ENCODE measurements at places on chromosomes 2 and 18.

GRCh38 chr2:172962824-172963223 is 112.8 kb upstream of the MAP3K20 start:
- DNase-seq, result no peak

DNA sequence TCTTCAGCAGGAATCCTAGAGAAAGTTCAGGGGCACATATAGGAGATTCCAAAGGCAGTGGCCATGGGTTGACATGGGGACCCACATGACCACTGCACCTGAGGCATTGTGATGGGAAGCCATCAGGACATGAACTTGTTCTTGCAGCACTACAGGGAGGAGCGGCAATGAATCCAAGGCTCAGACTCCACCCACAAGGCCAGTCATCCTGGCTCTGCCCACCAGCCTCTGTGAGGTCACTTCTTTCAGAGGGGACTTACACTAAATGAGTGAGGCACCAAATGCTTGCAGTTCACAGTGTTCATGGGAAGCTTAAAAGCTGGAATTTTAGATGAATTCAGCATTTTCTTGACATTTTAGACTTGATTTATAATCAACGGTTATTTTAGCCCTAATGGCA is 254.2 kb downstream of the SETBP1 start:
- no peak for DNase-seq

GRCh38 chr18:74944676-74945075 is 264.3 kb downstream of the PTGR3 start:
- DNase-seq, result no peak

- no peak for DNase-seq
Measured at GRCh38 chr2:212027681-212028628, 510.6 kb downstream of the ERBB4 start.

GRCh38 chr18:71136487-71136886 is 847.6 kb downstream of the SOCS6 start:
- DNase-seq, result no peak

- DNase-seq, result no peak
Measured at GRCh38 chr2:142061733-142062132, 69.1 kb downstream of the LRP1B start.

DNA sequence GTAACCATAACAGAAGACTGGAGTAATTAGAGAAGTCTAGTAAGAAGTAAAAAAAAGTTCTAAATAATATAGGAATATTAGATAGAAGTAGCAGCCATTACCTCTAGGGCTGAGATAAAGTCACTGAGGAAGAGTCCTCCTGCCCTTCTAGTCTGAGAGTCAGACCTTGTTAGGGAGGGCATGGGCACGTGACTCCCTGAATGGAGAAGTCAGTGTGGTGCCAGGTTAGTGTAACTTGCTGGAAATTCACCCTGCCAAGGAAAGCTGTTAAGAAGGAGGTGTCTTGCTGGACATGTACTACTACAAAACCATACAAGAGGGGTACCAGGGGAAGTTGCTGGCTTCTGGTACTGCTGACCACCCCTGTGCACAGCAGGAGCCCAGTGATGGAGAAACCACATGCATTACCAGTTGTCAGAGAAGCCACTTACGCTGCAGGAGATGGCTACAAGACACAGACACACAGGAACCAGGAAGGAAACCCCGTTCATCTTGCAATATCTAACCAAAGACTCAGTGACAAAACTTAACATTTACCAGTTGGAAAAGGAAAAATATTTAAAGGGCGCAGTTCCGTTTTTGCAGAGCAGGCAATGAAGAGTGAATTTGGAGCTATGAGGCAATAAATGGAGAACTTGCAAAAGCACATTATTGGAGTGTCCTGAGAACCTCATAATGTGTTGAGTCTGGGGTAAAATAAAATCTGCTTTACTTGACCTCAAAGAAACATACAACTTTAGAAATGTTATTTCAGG is 77.2 kb upstream of the TLK1 start:
- DNase-seq, result no peak

DNA sequence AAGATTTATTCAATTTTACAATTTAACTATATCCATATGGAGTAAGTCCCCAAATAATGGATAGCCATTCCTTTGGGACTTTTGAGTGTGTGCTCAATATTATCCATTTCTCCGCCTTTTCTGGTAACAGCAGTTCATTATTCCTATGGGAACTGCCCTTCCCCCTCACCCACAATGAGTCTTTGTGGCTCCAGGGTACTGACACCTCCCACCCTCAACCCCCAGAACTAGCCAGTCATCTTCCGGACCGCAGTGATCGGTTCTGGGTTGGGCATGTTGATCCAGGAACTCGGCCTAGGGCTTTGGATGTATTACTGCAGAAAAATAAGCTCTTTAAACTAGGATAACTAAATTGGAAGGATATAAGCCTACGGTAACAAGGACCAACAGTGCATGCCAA is 45.4 kb upstream of the CCDC150 start:
- no peak for DNase-seq

DNA sequence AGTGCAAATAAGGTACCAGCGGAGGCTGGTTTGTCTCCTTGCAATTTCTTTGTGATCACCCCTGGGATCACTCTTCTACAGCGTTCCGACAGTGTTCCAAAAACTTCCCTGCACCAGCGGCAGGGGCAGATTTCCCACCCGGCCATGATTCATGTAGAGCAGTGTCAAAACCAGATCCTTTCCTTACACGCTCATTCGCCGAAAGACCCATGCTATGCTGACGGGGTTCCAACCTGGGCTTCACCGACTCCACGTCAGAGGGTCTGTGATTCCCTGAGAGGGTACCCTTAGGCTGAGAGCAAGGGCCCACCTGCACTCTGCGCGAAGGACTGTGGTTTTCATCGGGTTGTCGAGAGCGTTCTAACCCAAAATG is 423 bp upstream of the TTC27 start:
- DNase-seq, result no peak

GRCh38 chr2:156046900-156047299 is 285.6 kb downstream of the NR4A2 start:
- DNase-seq, result no peak

- DNase-seq, result no peak
Measured at GRCh38 chr2:182020286-182021070, 34.8 kb downstream of the PPP1R1C start.

GRCh38 chr2:112295407-112296078 is 20.1 kb downstream of the ZC3H6 start:
- DNase-seq, result no peak

GRCh38 chr2:74702001-74702715 is 48.1 kb downstream of the SEMA4F start:
- DNase-seq, result no peak

DNA sequence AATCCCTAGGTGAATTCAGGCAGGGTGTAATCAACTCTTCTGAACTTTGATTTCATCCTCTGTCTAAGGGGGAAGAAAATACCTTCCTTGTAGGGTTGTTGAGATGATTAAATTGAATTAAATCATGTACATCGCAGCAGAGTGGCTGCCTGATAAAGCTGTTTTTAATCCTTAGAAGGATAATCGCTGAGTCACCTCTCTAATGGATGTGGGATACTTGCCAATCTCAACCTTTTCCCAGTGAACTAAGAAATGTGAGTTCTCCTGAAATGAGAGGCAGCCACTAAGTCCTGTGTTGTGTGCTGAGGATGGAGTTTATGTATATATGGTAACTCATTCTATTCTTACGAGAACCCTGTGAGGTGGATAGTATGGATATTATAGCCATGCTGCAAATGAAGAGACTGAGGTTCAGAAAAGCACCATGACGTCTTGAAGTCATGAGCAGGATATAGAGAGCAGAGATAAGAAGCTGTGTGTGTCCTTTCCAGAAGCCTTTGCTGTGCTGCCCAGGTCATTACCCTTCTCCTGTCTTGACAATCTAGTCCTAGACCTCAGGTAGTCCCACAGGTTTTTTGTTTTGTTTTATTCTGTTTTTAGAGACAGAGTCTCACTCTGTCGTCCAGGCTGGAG is 93.3 kb downstream of the HNRNPLL start:
- no peak for DNase-seq

DNA sequence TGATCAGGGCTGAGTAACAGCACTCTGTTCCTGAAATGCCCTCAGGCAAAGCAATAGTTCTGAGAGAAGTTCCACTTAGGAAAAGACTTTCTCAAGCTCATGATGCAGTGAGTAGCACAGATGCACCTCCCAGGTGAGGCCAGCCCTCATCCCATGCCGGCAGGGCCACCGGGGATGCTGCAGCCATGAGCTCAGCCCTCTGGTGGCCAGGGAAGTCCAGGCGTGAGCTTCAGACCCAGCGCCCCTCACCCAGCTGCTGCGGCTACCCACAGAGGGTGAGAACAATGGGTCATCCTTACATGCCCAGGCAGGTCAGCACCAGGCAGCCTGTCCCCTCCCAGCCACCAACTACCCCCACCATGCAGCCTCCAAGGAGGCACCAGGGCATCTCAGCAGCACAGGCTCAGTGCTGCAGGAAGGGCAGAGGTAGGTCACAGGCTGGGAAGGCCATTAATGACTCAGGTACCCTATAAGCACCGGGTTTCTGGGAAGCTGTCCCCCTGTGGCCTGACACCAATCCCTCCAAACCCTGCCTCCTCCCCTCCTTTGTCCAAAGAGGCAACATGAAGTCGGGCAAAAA is 50.6 kb downstream of the TTC32 start:
- DNase-seq, result no peak

- DNase-seq, result no peak
Measured at GRCh38 chr2:69933254-69933828, 18.4 kb downstream of the MXD1 start.

DNA sequence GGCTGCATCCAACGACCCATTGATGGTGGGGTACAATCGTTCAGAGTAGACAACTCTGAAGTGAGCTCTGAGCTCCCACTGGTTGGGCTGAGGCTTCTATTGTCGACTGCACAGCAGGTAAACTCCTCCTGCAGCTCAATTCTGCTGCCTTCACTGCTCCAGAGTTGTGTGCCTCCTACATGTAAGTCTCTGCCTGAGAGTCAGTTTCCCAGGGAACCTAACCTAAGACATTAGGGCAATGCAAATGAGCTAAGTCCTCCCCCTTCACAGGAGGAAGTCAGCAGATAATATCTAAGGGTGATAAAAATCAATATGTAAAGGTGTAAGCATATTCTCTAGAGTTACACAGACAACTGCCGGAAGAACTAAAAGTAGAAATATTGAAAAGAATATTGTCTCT is 22.5 kb upstream of the ACYP2 start:
- no peak for DNase-seq

DNA sequence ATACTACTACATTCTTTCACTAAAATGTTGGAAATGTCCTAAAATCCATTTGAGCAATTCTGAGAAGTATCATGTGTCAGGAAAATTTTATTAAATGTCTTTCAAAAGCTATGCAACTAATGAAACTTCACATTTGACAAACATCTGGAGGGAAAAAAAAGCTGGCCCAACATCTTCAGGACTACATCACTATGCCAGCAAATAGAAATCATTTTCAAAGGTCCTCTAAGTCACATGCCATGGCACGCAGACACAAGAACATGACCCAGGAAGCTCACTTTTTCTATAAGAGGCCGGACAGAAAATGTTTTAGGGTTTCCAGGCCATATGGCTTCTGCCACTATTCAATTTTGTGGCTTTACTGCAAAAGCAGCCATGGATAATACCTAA is 11.6 kb downstream of the KANSL3 start:
- no peak for DNase-seq

DNA sequence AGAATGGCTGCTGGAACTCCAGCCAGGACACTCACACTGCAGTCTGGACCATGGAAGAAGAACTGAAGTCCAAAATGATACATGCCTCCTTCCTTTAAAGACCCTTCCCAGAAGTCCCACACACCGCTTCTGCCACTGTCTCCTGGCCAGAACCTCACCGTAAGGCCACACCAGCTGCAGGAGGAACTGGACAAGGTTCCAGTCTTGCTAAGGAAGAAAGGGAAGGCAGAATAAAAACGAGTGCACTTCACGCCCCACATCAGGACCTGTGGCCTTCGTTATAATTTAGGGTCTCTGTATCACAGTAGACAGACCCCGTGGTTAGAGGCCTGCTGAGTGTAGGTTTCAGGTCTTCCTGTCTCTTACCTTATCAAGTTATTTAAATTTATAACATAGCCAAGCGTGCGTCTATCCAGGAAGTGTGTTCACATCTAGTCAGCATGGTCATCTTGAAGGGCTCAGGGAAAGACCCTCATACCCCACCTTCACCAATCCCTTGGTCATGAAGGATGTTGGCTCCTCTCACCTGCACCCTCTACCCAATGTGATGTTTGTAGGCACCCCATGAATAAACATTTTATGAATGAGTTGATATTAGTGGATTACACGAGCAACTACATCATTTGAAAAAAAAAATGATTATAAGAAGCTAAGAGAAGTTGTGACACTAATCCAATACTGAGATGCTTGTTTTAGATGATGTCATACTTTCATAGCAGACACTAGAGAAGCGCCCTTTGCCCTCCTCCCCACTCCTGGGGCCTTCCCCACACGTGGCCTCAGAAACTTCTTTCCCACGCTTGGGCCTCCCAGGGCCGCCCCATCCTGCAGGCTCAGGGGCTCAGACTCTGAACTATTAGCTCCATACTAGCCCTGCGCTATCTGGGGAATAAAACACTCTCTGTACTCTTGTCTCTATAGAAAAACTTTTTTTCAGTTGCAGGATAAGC is 157.6 kb downstream of the FAM210A start:
- no peak for DNase-seq

GRCh38 chr18:47873625-47874024 is 56.8 kb downstream of the SMAD2 start:
- DNase-seq, result no peak

GRCh38 chr18:79498662-79499061 is 102.9 kb downstream of the NFATC1 start:
- DNase-seq, result peak; percentile 15

- DNase-seq, result no peak
Measured at GRCh38 chr18:2680216-2680792, 24.8 kb downstream of the SMCHD1 start.

- no peak for DNase-seq
Measured at GRCh38 chr2:220335591-220335915, 708.1 kb downstream of the SLC4A3 start.

DNA sequence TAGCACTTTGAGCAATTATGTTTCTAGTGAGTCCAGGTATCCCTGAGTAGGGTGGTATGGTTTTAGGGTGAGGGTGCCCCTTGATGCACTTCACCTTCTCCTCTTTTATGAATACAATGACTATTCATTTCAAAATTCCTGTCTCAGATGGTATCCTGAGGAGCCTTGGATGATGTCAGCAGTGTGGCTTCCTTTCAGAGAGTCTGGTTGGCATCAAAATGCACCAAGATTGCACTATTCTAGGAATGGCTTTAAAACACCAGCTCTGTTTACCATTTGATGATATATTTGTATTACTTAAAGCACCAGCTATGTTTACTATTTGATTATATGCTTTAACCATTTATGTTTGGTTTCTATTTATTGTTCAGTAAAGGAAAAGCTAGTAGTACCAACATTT is 141.0 kb downstream of the FMNL2 start:
- DNase-seq, result no peak

- no peak for DNase-seq
Measured at GRCh38 chr18:402129-402528, 98.4 kb downstream of the COLEC12 start.

DNA sequence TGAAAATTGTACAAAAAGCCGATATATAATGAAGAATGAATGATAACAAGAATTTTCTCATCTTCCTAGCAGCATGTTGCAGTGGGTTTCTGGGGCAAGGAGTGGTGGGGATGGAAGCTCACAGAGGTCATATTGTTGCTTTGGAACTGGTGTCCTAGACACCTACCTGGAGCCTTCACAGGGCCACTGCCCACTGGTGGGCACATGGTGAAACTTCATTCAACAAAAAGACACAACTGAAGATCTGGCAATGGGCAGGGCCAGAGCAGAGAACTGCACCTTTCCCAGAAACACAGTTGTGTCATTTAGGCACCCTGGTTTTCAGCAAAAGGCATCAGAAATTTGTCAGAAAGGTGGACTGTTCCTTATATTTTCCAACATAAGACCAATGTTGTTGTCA is 115.3 kb downstream of the FHOD3 start:
- no peak for DNase-seq

All from activated naive CD4-positive, alpha-beta T cell treated with anti-CD3 and anti-CD28 coated beads, Interleukin-2, amount 10 ng/mL, durations not matched to agents 7 days and 5 days (primary cell).